ENCODE measurements at places on chromosomes 3 and 15. TPM values are rescaled to one million over a fixed set of nuclear protein-coding genes. Genes with fewer than 3 reads are reported as not detected.

Gene GHSR
- total RNA-seq = 1.8 TPM

- no peak for DNase-seq
These were observed 52.7 kb downstream of the SACM1L start for GRCh38 chr3:45741742-45742460.

DNA sequence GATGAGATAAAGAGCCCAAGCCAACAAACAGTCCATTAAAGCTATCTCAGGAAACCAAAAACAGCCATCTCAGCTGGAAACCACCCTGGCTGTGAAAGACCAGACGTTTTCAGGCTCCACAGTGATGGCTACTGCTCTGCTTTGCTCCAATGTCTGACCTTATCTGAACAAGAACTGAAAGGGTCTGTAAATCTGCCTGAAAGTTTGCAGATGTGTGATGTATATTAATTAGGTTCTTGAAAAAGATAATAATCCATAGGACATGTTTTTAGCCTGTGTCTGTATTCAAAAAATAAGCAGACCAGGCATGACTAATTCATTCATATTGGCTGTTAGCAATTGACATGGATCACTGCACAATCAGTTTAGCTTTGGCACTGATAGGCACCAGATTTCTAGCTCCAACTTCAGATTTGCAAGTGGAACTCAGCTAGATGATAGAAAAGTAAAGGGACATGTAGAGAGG is 611.4 kb upstream of the NAALADL2 start:
- DNase-seq = no peak

Gene COX17
- 82.8 TPM for total RNA-seq

All from adrenal gland (tissue), 19 donors.